NCI-H146 (cell line): ENCODE measurements at places on chromosomes 13 and 19.

DNA sequence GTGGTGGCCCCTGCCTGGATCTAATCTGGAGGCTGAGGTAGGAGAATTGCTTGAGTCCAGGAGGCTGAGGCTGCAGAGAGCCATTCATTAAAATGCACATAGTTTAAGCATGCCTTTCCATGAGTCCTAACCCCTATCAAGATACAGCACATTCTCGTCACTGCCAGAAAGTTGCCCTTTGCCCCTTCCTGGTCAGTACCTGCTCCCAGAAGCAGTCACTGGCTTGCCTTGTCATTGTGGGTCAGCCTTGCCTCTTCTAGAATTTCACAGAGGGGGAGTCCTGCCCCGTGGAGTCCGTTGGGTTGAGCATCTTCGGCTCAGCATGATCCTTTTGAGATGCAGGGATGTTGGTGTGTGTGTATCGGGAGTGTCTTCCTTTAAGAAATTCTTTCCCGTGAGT lies 10.8 kb downstream of the BICRA start:
- no peak for DNase-seq

- DNase-seq, result no peak
Measured at GRCh38 chr13:35765366-35765765, 288.9 kb upstream of the MAB21L1 start.

DNA sequence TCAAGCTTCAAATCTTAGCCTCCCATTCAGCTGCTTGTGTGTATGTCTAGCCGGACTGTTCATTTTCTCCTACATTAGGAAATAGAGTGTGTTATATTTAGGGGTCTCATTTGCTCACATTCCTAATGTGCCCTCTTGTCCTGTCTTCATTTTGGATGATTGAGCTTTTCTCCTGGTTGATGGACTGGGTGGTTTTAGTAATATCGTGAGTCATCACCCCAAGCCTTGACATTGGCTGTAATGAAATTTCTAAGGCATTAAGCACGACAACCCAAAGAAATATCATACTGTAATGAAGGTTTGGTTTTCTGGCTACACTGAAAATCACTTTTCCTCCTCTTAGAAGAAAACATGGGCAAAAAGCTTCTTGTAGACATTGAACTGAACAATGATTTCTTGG lies 110.7 kb upstream of the WASF3 start:
- no peak for DNase-seq

GRCh38 chr19:30319876-30320275 lies 52.3 kb upstream of the ZNF536 start:
- DNase-seq, result no peak

DNA sequence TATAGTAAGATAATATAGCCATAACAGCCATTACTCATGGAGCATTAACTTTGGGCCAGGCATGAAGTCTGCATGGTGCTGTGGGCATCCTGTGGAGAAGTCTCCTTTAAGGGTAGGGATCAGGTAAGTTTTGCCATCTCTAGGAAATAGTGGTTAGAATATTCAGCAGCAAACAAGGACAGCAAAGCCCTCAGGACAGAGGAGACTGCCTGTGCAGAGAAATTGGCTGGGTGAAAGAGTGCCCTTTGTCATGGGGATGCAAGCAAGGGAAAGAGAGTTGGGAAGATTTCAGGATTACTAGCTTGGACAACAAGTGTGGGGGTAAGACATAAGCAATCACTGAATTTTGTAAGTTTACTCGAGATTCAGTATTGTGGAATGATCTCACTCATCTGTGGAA lies 15.7 kb upstream of the OBI1 start:
- no peak for DNase-seq

DNA sequence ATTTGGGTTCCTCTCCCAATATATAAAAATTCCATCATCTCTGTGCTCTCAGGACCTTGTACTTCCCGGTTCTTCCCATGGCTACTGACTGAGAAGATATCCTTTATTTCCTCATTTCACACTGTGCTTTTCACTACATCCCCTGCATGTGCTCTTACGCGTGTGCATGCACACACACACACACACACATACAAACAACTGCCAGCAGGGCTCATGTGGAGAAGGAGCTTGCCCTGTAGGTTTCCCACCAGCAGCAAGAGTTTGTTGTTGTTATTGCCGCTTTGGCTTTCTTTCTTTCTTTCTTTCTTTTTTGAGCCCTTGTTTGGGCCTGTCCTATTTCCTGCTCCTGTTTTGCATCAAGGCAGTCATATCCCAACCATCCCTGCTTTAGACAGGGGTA lies 43.6 kb downstream of the TEX26 start:
- no peak for DNase-seq

- peak; percentile 72 for DNase-seq
Measured at GRCh38 chr13:67229481-67230403, at the start of gene PCDH9. Gene PCDH9 (minus strand): TSS chr13:67230336. CDS start chr13:67228440, 1,896 bp downstream.

- no peak for DNase-seq
Measured at GRCh38 chr19:10206226-10206885, 11.6 kb upstream of the DNMT1 start.

GRCh38 chr19:13978351-13979243 lies 26.3 kb downstream of the DCAF15 start:
- peak; percentile 95 for DNase-seq

DNA sequence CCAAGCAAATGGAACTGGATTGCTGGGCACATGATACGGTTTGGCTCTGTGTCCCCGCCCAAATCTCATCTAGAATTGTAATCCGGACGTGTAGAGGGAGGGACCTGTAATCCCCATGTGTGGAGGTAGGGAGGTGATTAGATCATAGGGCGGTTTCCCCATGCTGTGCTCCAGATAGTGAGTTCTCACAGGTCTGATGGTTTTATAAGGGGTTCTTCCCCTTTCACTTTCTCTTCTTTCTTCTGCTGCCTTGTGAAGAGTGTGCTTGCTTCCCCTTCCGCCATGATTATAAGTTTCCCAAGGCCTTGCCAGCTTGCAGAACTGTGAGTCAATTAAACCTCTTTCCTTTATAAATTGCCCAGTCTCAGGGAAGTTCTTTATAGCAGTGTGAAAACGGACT lies 32.6 kb upstream of the MTIF3 start:
- DNase-seq, result no peak

DNA sequence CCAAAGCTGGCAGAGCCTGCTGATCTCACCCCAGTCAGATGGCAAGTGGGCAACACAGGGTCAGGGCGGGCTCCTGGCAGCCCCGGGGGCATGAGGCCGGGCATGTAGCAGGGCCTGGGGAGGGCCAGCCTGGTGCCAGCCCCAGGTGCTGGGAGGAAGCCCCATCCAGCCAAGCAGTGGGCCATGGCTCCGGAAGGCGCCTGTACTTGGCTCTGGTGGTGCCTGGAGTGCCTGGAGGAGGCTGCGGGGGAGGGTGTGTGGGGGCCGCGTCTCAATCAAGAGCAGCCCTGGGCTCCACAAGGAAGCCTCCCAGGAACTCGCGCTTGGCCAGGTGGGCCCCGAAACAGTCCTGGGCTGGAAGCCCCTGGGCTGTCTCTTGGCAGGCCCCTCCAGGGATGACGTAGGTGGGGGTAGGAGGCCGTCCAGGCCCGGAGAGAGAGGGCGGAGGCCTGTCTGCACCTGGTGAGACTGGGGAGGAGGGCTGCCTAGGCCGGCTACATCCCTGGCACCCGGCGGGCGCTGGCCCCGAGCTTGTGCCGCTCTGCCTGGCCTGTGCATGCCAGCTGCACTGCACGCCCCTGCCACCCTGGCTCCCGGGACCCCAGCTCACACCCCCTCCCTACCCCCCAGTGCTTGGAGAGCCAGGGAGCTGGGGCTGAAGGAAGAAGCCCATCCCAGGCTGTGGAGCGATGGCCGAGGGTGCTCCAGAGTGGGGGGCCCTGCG lies 45.9 kb downstream of the COMP start:
- DNase-seq, result no peak

DNA sequence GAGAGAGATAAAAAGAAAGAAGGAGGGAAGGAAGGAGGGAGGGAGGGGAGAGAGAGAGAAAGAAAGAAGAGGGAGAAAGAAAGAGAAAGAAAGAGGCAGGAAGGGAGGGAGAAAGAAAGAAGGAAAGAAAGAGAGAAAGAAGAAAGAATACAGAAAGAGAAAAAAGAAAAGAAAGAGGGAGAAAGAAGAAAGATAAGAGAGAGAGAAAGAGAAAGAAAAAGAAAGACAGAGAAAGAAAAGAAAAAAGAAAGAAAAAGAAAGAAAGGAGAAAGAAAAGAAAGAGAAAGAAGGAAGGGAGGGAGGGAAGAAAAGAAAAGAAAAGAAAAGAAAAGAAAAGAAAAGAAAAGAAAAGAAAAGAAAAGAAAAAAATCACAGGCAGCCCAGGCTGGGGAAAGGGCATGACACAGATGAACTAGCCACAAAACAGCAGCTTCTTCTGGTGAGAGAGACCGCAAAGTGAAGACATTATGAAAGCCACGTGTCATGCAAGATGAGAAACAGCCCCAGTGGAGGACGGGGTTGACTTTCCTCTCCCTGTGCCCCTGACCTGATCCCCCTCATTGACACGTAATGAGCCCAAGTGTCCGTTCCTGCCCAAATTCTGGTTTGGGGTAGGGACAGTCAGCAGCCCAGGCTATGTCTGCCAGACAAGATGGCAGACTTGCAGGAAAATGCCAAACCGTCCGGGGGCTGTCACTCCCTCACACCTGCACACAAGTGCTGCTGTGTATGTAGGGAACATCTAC lies 102.1 kb downstream of the INSR start:
- no peak for DNase-seq

DNA sequence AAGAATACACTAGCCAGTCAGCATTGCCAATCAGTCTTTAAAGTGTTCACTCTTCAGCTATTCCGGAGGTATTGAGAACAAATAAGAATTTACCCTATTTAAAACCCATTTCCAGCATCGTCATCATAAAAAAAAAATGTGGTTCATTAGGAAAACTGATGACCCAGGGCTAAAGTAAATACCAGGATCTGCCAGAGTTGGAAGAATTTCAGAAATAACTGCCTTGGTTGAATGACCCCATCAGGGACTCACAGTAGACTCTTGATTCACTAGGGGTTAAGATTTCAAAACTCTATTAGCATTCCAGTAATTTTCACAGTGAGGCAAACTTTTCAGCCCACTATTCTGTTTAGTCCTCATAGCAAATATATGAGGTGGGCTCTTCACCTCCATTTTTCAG lies 377.0 kb downstream of the ITGBL1 start:
- DNase-seq, result peak; percentile 4

- no peak for DNase-seq
Measured at GRCh38 chr13:71338070-71338469, 528.9 kb downstream of the DACH1 start.

DNA sequence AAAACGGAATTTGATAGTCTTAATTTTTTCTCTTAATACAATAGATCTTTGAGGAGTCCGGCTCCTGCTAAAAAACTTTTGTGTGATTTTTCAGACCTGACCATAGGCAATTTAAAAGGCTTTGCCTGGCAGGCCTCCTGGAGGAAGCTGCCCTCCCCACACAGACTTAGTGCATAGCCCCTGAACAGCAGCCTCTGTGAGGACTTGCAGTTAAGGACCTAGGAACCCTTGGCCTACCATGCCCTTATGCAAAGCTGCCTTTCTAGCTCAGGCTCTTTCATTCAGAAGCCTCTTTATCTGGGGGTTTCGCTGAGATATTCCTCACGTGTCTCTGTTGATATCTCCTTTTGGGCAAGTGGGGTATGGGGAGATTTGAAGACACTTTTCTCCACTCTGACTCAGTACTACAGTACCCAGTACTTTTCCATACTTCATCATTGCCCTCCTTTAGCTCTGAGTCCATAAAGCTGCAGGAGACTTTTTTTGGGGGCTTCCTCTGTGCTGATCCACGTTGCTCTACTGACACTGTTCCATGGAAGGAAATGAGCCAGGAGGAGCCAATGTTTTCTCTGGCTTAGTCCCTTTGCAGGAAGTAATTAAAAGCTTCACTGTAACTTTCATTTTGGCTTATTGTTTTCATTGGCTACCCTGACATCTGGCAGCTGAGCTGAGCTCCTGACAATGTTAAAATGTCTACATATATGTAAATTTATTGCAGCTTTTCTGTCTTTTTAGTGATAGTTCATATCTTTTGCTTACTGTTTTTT lies 283.1 kb downstream of the TDRD3 start:
- no peak for DNase-seq

GRCh38 chr19:19687090-19687489 lies 18.5 kb downstream of the ZNF101 start:
- peak; percentile 8 for DNase-seq

GRCh38 chr13:98775844-98776598 lies 23.5 kb upstream of the SLC15A1 start:
- DNase-seq, result no peak

- no peak for DNase-seq
Measured at GRCh38 chr13:109630271-109630670, 156.1 kb downstream of the IRS2 start.

DNA sequence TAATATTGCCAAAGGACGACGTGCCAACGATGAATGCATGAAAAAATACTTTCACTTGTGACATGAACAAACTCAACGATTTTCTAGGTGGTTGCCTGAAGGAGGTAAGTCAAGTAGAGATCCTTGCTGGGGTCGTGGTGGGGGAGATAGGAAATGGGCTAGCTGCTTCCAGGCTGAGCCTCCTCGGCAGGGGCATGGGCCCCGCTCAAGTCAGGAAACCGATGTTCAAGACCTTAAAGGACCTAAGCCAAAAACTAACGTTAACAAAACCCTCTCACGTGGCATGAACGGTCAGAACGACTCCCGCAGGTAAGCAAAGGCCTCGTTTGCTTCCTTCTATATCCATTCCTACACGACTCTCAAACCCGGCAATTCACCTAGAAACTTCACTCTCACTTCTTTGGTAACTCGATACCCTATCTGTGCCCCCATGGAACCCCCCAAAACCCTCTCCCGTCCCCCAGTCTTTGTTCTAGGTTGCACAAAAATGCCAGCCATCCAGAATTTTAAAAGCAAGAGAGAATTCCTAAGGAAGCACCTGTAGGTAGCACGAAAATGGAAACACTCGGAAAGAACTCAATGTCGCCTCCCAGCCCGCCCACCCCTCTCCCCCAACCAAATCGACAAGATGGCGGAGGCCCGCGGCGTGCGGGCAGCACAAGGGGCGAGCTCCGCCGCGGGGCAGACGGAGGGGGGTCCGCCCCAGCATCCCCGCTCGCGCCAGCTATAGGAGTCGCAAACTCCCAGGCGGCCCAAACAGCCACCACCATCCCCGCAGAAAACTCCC lies 13.6 kb downstream of the ACP4 start:
- peak; percentile 76 for DNase-seq
